ENCODE measurements at places on chromosomes 3 and 15.

DNA sequence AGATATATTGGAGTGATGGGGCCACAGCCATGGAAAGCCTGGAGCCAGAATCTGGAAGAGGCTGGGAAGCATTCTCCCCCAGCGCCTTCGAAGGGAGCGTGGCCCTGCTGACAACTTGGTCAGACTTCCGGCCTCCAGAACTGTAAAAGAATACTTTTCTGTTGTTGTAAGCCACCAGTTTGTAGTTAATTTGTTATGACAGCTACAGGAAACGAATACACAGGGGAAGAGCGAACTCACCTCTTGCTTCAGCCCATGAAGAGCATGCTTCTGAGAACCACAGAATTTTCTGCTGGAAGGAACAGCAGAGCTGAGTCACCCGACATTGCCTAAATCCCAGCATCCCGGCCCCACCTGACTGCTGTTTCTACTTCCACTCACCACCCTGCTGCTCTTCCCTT lies 501.7 kb downstream of the SHQ1 start:
- DNase-seq: no peak

- no peak for DNase-seq
Measured at GRCh38 chr3:46116996-46117395, 89.7 kb upstream of the XCR1 start.

- no peak for DNase-seq
Measured at GRCh38 chr3:182108371-182108770, 396.6 kb downstream of the SOX2 start.

GRCh38 chr3:11846281-11847266 lies at the start of gene TAMM41:
Gene TAMM41, minus strand, starts transcription at chr3:11846885. Its CDS starts 249 bp downstream, at chr3:11846636.
- DNase-seq: peak; percentile 92

- no peak for DNase-seq
Measured at GRCh38 chr3:69914395-69914794, 85.1 kb upstream of the SAMMSON start.

DNA sequence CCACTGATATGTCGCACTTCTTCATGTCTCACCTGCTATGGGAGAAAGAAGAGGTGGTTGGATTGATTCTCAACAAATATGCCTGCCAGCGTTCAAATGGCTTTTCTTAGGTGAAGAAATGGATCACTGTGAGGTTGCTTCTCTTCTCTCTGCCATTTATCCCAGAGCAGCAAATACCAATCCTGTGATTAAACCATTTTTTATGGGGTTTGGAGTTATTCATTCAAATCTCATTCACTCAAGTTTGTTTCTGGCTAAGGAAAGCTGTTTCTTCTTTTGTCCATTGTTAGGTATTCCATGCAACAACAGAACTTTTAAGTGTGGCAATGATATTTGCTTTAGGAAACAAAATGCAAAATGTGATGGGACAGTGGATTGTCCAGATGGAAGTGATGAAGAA lies 12.2 kb upstream of the C3orf52 start:
- no peak for DNase-seq

DNA sequence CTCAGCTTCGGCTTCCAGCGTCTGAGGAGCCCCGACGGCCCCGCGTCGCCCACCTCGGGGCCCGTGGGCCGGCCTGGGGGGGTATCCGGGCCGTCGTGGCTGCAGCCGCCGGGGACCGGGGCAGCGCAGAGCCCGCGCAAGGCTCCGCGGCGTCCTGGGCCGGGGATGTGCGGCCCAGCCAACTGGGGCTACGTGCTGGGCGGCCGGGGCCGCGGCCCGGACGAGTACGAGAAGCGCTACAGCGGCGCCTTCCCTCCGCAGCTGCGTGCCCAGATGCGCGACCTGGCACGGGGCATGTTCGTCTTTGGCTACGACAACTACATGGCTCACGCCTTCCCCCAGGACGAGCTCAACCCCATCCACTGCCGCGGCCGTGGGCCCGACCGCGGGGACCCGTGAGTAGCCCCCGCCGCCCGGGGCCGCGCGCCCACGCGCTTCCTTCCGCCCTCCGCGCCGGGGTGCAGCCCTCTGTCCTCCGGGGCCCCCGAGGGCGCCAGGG lies 462 bp downstream of the EDEM1 start:
- peak; percentile 76 for DNase-seq

- no peak for DNase-seq
Measured at GRCh38 chr15:47975427-47975826, 145.4 kb upstream of the SLC24A5 start.

GRCh38 chr3:66490214-66490613 lies 10.6 kb downstream of the LRIG1 start:
- no peak for DNase-seq

- no peak for DNase-seq
Measured at GRCh38 chr15:92970656-92971055, 70.5 kb downstream of the CHD2 start.

- peak; percentile 52 for DNase-seq
Measured at GRCh38 chr15:63067976-63068743, 25.6 kb downstream of the TPM1 start.

- no peak for DNase-seq
Measured at GRCh38 chr15:64954395-64954794, 35.3 kb downstream of the SPG21 start.

GRCh38 chr15:80533790-80534333 lies 129.7 kb downstream of the ARNT2 start:
- no peak for DNase-seq

DNA sequence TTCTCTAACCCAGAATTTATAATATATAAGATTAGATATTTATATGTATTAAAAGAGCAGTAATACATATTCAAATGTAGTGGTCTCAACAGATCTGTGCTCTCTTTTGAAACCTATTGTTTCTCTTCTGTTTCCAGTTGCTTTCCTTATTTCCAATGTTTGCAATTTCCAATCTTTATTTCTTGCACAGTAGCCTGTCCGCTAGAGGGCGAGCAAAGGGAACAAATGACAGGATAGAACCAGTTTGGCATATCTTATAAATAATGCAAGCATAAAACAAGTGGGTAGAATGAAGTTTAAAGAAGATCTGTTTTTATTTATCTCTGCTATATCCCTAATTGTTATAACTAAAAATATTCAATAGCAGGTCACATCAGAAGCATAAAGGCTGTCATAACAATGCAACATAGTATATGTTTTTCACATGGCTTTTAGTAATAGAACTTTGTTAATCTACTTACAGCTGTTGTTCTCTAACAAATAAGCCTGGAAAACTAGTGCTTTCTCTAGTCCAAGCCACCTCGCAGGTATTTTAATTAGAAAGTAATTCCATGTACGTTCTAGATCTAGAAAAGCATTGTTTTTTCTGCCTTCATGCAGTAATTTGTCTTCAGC lies 15.1 kb upstream of the TCAIM start:
- no peak for DNase-seq

GRCh38 chr3:160927620-160928019 lies 171.6 kb downstream of the PPM1L start:
- no peak for DNase-seq

GRCh38 chr15:59995568-59996297 lies 8.4 kb upstream of the FOXB1 start:
- DNase-seq: no peak

DNA sequence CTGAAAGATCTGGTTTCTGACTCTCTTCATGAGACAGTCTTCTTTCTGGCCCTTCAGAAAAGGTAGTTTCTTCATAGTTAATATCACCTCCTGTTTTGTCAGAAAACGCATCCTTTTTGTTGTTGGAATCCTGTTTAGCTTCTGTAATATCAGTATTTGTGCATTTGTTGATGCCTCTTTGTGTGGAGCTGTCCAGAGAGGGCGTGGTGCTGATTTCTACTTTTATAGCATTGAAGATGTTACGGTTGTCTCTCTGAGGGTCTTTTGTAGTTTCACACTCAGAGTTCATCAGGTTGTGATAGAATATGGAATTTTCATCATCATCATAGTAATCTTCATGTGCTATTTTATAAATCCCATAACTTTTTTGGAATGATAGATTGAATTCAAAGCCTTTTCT lies 8.9 kb downstream of the GPR149 start:
- no peak for DNase-seq

GRCh38 chr3:175601521-175601920 lies 742.4 kb downstream of the NAALADL2 start:
- no peak for DNase-seq

- no peak for DNase-seq
Measured at GRCh38 chr15:41809526-41810220, 18.2 kb upstream of the JMJD7 start.

GRCh38 chr3:8145661-8146060 lies 356.0 kb upstream of the LMCD1 start:
- no peak for DNase-seq

- DNase-seq: no peak
Measured at GRCh38 chr15:64623347-64623996, 151.9 kb downstream of the RBPMS2 start.

DNA sequence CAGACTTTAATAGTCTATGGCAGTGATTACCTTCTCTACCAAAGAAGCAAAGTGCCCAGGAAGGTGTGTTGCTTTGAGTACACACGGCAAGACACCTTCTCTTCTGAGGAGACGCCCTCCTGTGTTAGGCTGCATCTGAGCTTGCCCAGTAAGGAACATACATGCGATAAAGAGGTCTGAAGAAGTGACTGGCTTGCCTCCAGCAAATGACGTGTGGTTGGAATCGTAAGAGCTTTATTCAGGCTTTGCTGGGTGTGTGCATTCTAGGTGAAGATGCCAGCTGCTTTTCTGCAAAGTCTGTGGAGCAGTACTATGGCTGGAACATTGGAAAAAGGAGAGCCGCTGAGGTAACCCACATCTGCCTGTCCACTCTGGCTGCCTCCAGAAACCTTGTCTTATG lies 22.4 kb downstream of the MAP6D1 start:
- no peak for DNase-seq

DNA sequence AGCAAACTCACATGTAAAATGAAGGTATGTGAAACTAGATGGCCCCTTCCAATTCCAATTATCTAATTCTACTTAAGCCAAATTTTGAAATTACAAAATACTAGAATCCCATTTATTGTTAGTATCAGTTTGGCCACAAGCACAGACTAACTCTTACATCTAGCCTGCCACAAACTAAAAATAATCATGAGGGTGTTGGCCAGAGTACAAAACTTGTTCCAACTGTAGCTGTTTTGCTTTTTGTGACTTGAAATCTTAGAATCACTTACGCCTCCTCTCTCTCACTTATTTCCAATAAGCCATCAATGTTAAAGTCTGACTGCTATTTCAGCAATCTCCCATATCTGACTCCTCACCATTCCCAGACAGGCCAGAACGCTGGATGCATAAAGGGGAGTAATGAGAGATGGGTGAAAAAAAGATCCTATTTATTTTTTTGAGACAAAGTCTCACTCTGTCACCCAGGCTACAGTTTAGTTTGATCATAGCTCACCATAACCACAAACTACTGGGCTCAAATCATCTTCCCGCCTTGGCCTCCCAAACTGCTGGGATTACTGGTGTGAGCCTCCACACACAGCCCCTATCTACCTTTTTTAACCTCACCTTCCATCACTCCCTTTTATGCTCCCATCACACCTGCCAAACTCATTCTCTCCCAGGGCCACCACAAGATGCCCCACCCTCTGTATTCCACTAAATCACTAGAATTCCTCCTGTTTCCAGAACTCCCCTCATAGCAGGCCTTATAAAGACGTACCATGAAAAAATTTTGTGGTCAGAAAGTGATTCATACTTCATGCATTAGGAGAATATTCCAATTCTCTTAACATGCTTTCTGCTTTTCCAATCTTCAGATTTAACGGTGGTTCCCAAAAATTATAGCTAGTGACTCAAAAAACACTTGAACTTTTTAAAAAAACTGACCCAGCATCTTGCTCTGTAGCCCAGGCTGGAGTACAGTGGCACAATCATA lies 36.5 kb downstream of the ATOSA start:
- DNase-seq: no peak

GRCh38 chr15:74389241-74390048 lies 22.0 kb upstream of the CYP11A1 start:
- DNase-seq: no peak

GRCh38 chr3:42764561-42765295 lies 8.3 kb downstream of the CCDC13 start:
- no peak for DNase-seq

DNA sequence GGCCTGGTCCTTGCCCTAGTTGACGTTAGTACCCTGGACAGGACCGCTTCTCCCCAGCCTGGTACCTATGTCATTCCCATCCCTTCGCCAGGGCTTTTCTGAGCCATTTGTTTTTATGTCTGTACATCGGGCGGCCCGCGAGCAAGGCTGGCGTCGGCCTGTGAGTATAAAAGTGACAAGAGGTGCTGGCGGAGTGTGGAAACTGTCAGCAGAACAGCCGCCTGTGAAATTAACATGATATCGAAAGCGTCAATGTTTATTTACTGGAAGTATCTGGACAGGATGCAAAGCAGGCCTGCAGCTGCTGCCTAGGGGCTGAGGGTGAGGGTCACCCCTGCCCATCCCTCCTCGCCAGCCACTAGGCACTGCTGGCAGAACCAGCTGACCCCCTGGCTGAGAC lies 33.4 kb downstream of the LINGO1 start:
- DNase-seq: no peak

DNA sequence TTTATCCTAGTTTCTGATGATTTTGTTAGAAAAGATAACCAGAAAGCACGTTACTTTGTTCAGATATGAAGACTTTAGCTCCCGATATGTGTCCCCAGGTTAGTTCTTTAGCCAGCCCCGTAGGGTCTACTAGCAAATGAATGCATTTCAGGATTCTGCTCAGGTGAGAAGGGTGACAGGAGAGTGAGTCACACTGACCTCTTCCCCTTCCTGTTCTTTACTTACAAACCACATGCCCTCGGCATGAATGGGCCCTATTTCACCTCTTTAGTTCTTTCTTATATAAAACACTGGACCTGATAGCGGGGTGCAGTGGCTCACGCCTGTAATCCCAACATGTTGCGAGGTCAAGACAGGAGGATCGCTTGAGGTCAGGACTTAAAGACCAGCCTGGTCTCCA lies 98.4 kb downstream of the SLC49A4 start:
- no peak for DNase-seq

DNA sequence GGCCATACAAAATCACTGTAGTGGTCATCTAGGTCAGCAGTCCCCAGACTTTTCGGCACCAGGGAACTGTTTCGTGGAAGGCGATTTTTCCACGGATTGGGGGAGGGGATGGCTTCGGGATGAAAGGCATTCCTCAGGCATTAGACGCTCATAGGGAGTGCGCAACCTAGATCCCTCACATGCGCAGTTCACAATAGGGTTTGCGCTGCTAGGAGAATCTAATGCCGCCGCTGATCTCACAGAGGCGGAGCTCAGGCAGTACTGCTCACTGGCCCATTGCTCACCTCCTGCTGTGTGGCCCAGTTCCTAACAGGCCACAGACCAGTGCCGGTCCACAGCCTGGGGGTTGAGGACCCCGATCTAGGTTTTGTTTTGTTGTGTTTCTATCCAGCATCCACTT lies 200.1 kb downstream of the SLC9A9 start:
- no peak for DNase-seq

GRCh38 chr3:141552440-141552991 lies 65.7 kb downstream of the RASA2 start:
- no peak for DNase-seq

Measured in heart left ventricle (tissue), 16 donors.